ENCODE measurements at places on chromosomes 1 and 21.

- DNase-seq, result no peak
These were observed 1.9 kb upstream of the MAD2L2 start for GRCh38 chr1:11682799-11683198.

- no peak for DNase-seq
These were observed 2.3 kb upstream of the MXRA8 start for GRCh38 chr1:1360506-1361169.

DNA sequence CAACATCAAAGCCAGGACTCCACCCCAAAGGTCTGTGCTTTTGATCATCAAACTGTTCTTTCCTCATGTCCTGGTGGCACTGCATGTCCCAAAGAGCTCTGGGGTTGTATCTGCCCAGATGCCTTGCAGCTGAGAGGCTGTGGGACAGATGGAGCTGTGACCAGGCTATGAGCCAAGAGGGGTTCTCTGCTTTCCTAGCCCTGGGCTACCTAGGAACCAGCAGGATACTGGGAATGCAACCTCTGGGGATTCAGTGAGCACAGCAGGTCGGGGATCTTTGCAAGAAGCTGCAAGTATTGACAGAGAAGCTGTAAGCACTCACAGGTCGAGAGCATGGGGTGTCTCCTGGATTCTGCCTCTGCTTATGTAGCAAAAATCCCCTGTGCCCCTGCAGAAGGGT lies 186.6 kb downstream of the GRIK3 start:
- no peak for DNase-seq

- DNase-seq, result no peak
These were observed 8.2 kb downstream of the IFFO2 start for GRCh38 chr1:18948048-18948912.

- no peak for DNase-seq
These were observed 1099.5 kb downstream of the PLA2G4A start for GRCh38 chr1:187928288-187928687.

GRCh38 chr1:215794156-215794555 lies 227.1 kb downstream of the KCTD3 start:
- DNase-seq, result no peak

GRCh38 chr1:32972814-32973428 lies 8.3 kb upstream of the RNF19B start:
- no peak for DNase-seq

DNA sequence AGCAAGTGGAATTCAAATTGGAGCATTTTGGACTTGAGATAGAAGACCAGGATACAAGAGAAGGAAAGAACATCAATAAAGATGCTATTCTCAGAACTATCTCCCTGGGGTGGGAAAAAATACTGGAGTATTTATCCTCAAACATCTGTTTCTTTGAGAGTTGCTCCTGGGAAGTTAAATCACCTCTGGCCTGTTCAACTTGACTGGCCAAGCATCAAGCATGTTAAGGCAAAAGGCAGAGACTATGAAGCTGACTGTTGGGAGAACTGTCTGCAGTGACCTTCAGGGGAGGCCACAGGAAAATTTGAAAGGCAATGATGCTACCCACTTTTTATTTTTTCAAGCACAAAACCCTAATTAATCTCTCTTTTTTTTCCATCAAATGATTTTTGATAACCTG lies 239.0 kb downstream of the NTNG1 start:
- DNase-seq, result no peak

- DNase-seq, result no peak
These were observed 66.5 kb downstream of the PLXNA2 start for GRCh38 chr1:208177656-208178055.

GRCh38 chr1:37056325-37056724 lies 22.0 kb upstream of the GRIK3 start:
- no peak for DNase-seq

DNA sequence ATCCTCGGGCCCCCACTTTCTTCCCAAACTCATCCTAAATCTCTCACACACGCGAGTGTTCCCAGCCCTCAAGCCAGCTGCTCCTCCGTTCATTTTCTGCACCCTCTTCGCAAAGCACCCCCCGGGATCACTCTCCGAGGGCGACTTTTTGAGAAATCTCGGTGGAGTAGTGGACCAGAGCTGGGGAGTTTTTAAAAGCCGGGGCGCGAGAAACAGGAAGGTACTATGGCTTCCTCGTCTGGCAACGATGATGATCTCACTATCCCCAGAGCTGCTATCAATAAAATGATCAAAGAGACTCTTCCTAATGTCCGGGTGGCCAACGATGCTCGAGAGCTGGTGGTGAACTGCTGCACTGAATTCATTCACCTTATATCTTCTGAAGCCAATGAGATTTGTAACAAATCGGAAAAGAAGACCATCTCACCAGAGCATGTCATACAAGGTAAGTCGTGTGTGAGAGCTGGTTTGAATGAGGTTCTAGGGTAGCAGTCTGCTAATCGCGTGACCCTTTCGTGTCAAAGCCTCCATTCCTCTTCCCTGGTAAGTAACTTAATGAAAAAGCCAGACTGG lies 800 bp downstream of the DR1 start:
- no peak for DNase-seq

- no peak for DNase-seq
These were observed 11.5 kb upstream of the DENND2D start for GRCh38 chr1:111211921-111212320.

GRCh38 chr21:40731206-40731605 lies 115.8 kb downstream of the DSCAM start:
- no peak for DNase-seq

DNA sequence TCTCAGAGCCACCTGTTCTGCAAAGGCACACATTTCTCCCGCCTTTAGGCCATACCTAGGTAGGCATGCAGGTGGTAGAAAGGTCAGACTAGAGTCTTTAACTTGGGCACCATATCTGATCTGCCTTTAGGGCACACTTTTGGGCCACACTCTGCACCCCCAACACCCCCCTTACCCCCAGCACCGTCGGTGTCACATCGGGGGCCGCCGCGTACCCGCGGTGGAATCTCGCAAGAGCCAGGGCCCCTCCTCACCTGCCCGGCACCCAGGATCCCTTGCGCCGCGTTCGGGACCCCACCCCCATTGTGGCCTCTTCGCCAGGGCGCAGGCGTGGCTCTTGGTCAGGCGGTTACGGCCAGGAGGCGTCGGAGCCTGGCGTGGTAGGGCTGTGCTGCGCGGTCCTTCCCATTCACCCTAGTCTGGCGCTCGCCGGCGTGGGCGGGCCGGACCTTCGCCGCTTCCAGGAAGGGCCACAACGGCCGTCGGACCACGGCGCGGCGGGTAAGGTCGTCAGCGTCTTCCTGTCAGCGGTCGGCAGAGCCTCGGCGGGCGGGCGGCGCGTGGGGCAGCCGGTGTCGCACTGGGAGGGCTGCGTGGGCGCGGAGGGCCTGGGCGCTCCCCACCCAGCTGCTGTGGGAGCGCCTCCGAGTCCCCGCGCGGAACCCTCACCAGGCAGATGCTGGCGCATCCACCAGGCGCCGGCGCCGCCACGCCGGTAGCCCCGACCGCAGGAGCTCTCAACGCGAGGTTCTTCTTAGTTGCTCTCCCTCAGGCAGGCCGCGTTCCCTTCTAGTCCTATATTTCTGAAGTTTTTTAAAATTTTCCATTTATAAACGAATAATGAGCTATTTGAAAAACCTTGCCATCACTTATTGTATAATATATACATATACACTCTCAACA lies at the start of gene DNAH14:
Gene DNAH14, plus strand, starts transcription at position 341 of the 903 bp plus-strand sequence. CDS start 23,028 bp downstream, outside the sequence.
- DNase-seq, result peak; percentile 41

GRCh38 chr1:202068596-202068995 lies 54.1 kb upstream of the GPR37L1 start:
- DNase-seq, result no peak

DNA sequence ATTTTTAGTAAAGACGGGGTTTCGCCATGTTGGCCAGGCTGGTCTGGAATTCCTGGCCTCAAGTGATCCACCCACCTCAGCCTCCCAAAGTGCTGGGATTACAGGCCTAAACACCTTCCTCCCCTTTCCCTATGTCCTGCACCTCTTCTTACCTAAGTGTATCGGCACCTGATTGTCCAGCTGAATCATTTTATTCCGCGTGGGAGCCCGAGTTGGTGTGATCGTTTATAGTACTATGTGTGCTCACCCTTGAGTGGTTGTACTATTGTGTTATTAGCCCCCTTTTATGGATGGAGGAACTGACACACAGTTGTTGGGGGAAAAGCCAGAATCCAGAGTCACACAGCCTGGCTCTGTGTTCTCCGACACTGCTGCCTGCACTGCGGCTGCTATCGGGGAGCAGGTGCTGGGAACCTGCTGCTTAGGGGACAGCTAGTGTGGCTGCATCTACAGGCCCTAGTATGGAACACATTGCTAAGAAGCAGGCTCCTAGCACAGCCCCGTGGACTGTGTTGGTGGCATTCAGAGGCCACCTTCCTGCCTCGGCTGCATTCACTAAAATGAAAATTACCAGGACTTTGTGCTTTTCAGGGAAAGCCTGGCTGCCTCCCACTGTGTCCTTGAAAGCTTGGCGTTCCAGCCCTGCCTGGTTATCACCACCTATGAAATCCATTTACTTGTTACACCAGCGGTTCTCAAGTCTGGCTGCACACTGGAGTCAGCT lies 21.6 kb downstream of the ENO1 start:
- no peak for DNase-seq
